ENCODE measurements at places on chromosomes 3 and 15.

GRCh38 chr3:127324913-127325628, 37.2 kb upstream of the PRR20G start:
- DNase-seq: no peak

GRCh38 chr3:189121092-189121491, 50.7 kb upstream of the TPRG1 start:
- no peak for DNase-seq

GRCh38 chr3:107992976-107993684, 97.7 kb downstream of the CD47 start:
- DNase-seq: peak; percentile 22

DNA sequence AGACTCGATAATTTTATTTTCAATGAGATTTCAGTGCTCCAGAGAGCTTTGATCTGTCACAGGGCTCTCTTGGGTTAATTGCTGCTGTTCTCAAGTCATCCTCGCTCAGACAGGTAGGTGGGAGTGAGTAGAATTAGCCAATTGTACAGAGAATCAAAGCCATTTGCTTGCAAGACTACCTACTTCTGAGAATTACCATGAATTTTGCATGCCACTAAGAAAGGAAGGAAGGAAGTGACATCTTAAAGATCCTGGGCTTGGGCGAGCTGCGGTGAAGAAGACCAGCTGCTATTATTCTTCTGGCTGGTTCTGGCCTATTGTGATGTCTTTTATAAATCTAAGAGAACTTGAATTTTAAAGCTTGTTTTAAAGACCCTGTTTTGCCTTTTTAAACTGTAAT, 154.1 kb upstream of the LPP start:
- DNase-seq: peak; percentile 34

DNA sequence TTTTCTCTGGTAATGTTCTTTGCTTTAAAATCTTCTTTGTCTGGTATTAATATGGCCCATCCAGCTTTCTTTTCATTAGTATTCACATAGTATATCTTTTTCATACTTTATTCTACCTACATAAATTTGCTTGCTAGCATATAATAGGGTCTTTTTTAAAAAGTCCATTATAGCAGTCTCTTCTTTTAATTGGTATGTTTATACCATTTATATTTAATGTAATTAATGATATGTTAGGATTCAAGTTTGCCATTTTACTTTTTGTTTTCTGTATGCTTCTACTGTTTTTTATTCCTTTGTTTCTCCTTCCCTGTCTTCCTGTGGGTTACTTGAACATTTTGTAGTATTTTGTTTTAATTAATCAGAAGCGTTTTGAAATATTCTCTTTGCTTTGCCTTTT, 89.0 kb downstream of the CHCHD6 start:
- DNase-seq: no peak

- DNase-seq: no peak
These were observed 57.4 kb downstream of the APBA2 start for GRCh38 chr15:28943146-28943545.

- DNase-seq: no peak
These were observed 10.9 kb upstream of the PIGZ start for GRCh38 chr3:196979545-196979944.

DNA sequence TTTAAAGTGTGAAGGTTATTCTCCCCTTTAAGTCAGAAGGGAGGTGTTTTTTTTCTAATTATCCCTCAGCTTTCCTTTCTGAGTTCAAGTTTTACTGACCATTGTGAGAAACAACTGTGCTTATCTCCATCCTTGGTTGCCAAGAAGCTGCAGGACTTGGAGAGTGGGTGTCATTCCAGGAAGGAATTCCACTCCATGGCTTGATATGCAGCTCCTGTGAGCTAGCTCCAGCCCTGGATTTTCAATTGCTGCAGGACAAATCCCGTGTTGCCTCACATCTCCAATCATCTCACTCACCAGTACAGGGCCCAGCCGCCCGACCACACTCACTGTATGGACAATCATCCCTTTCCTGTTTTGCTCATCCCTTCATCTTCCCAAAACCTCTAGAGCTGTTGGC, 122.5 kb downstream of the IGSF11 start:
- no peak for DNase-seq

GRCh38 chr3:129016720-129017483, 15.8 kb downstream of the EFCC1 start:
- no peak for DNase-seq

DNA sequence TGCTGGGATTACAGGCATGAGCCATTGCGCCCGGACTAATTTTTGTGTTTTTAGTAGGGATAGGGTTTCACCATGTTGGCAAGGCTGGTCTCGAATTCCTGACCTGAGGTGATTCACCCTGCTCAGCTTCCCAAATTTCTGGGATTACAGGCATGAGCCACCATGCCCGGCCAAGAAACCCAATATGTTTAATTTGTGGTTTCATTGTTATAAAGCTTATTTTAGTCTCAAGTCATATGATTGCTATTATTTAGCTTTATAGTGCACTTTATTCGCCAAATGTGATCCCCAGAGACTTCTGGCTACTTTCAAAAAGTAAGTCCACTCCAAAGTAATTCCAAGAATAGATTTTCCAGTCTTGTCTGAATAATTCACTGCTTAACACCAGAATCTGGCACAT, 19.3 kb upstream of the SLC4A7 start:
- no peak for DNase-seq

- no peak for DNase-seq
These were observed 11.9 kb downstream of the RAP2B start for GRCh38 chr3:153173758-153174516.

GRCh38 chr3:172285844-172286243, 162.4 kb downstream of the GHSR start:
- DNase-seq: no peak

- no peak for DNase-seq
These were observed 24.3 kb downstream of the OXNAD1 start for GRCh38 chr3:16289144-16289889.

- DNase-seq: no peak
These were observed 5.0 kb downstream of the GXYLT2 start for GRCh38 chr3:72892870-72893269.

- no peak for DNase-seq
These were observed 265.9 kb downstream of the TJP1 start for GRCh38 chr15:29556380-29556779.

GRCh38 chr3:130992344-130992743, 34.3 kb downstream of the ASTE1 start:
- DNase-seq: no peak

- DNase-seq: no peak
These were observed 220.1 kb upstream of the RORA start for GRCh38 chr15:61449186-61449702.

DNA sequence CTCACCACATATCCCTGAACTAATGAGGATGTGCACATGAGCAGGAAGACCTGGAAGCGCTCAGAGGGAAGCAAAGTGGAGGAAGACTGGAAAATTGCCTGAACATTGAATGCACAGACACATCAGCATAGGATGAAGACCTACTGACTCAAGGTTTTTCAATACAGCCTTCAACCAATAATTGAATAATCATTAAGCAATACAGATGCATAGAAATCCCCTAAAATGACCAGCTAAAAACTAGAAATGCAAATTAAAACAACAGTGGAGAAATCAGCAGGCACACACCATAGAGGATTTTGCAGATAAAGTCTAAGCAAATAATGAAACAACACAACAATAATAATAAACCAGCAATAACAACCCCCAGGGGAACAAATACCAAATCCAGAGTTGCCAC, 80.4 kb downstream of the CEP152 start:
- no peak for DNase-seq

DNA sequence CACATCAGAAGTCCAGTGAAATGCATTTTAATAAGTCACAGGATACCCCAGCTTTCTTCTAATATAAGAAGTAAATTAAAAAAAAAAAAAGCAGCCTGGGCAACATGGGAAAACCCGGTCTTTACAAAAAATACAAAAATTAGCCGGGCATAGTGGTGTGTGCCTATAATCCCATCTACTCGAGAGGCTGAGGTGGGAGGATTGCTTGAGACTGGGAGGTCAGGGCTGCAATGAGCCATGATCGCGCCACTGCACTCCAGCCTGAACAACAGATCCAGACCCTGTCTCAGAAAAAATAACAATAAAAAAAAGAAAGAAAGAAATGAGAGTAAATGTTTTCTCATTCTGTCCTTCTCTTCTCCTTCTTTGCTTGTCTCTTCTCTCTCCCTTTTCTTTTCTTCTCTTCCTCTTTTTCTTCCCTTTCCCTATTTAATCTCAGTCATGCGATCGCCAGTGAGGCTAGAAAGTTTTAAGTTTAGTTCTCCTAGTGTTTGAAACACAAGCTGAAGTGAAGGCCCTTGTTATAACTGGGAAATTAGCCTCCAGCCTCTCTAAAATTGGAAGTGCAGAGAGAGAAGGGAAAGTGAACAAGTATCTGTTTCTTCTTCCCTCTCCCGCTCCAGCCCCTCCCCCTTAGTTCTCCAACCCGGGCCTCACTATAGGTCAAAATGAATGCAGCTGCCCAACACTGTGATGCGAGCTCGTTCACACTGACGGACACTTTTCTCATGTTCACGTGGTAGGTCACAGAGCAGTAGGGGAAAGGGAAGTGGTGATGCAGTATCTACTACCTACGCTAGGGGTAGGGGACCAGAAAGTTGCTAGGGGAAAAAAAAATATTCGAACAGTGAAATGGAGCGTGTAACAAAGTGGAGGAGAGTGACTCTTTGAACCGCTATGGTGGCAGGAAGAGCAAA, 23.5 kb upstream of the TSC22D2 start:
- DNase-seq: peak; percentile 59

- DNase-seq: no peak
These were observed 696.0 kb downstream of the ZNF385D start for GRCh38 chr3:21055015-21055414.

DNA sequence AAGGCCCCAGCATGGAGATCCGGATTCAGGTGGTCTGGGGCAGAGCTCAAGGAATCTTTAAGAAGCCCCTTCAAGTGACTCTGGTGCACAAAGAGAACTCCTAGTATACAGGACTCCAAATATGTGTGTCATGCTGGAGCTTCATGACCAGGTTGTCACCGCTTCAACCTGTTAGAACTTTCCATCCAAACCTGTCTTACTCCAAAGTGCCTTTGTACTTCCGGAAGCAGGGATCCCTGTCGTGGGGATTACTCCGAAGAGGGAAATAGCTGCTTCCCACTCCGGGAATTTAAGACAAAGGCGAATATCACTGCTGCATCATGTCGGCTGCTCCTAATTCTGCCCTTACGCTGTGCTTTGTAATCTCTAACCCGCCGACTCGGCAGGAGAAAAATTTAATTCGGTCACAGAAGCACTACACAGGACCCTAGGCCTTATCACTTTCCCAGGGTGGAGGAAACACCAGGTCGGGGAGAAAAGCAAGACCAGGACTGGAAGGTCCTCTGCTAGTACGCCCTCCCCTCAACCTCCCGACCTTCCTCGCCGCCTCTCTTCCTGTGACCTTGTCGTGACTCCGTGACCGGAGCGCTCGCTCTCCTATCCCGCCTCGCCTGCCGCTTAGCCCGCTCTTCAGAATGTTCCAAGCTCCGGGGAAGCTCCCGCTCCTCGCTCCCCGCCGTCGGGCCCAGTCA, 730 bp downstream of the HIGD1A start:
- DNase-seq: peak; percentile 59

DNA sequence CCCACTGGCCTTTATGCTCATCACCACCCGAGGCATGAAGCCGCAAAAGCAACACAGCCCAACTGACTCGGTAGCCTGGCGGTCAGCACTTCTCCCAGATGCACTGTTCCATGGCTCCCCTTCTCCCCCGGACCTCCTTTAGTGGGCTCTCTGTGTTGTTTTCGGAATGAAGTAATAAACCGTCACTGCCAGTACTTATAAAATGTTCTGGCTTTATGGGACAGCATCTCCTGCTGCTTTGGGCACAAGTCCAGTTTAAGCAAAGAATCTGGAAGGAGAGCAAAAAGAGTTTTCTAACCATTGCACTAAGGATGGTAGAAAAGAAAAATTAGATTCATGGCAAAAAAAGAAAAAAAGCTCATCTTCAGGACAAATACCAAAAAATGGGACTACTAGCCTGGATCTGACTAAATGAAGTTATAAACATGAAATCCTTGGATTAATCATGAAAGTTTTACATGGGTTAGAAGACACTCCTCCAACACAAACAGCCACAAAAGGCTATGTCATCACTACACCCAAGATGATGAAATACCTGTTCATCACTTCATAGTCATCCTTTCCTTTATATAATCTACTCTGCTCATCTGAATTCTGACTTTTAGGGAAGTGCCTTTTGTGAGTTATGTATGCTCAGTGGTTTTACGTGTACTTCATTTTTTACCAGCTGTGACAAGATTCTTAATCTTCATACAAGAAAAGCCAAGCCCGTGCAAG, 89.5 kb upstream of the UBE2E2 start:
- DNase-seq: no peak

GRCh38 chr3:18680758-18681157, 255.6 kb upstream of the SATB1 start:
- no peak for DNase-seq

- no peak for DNase-seq
These were observed 134.7 kb upstream of the TSC22D2 start for GRCh38 chr3:150273396-150273795.

DNA sequence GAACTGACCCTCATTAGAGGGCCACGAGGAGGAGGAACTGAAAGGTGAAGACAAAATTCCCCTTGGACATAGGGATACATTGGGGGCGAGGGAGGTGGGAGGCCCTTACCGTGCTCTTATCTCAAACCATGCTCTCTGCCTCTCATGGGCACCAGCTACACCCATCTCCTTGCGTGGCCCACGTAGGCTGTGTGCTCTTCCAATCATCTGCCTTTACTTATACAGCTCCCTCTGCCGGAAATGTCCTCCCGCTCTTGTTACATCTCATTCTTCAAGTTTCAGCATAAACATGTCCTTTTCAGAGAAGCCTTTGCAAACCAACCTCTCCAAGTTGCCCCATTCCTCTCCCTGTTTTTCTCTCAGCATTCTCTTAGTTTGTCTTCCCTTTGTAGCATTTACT, 307.8 kb upstream of the PROK2 start:
- DNase-seq: no peak

GRCh38 chr15:95442107-95442719, 888.3 kb upstream of the NR2F2 start:
- no peak for DNase-seq

GRCh38 chr15:39944726-39945125, 10.8 kb downstream of the EIF2AK4 start:
- DNase-seq: no peak
